Iris pigment epithelial cell (primary cell): ENCODE measurements at places on chromosomes 5 and 9.
A peak's percentile ranks its signal among the peaks of the same experiment; 100 is the strongest.

- DNase-seq: no peak
Measured at GRCh38 chr5:38473008-38473407, 83.4 kb downstream of the LIFR start.

- DNase-seq: no peak
Measured at GRCh38 chr9:87271696-87272477, 225.8 kb upstream of the DAPK1 start.

DNA sequence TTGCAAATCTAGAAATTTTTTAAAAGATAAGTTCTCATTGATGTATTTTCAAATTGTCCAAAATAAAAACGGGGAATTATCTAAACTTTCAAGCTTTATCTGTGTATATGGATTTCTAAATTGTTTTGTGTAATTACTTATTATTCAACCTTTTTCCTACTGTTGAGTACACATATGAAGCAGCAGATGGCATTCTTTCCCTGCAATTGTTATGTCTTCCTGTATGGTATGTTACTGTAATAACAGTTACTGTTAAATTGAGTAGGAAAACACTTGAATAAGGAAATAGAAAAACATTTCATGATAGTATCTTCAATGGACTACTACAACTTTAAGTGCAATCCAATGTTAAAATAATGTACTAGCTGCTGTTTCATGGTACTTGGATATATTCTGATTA is 124.8 kb downstream of the RANBP17 start:
- peak; percentile 20 for DNase-seq

- DNase-seq: no peak
Measured at GRCh38 chr9:33300546-33300945, 10.2 kb downstream of the NFX1 start.

- DNase-seq: peak; percentile 41
Measured at GRCh38 chr9:38683336-38683735, 36.6 kb downstream of the FAM240B start.

DNA sequence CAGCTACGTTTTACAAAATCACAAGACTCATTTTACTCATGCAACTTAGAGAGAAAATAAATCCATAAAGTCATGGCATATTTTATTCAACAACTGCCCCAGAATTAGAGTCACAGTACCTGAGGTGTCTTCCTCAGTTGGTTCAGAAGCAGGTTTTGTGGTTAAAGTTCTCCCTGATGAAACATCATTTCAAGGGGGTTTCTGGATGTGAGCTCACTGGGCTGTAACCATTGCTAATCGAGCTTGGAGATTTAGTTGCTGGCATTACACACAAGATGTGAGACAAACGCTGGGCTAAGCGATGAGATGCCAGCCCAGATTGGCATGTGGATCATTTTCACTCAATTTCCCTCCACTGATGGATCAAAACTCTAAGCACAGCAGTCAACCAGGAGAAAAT is 131.3 kb downstream of the PRELID2 start:
- DNase-seq: no peak

- DNase-seq: peak; percentile 91
Measured at GRCh38 chr5:55534436-55535198, at the start of gene PLPP1. PLPP1 (minus strand) TSS chr5:55534964; CDS start chr5:55534629, 335 bp downstream.

- no peak for DNase-seq
Measured at GRCh38 chr5:132474131-132474723, 16.3 kb downstream of the IRF1 start.

DNA sequence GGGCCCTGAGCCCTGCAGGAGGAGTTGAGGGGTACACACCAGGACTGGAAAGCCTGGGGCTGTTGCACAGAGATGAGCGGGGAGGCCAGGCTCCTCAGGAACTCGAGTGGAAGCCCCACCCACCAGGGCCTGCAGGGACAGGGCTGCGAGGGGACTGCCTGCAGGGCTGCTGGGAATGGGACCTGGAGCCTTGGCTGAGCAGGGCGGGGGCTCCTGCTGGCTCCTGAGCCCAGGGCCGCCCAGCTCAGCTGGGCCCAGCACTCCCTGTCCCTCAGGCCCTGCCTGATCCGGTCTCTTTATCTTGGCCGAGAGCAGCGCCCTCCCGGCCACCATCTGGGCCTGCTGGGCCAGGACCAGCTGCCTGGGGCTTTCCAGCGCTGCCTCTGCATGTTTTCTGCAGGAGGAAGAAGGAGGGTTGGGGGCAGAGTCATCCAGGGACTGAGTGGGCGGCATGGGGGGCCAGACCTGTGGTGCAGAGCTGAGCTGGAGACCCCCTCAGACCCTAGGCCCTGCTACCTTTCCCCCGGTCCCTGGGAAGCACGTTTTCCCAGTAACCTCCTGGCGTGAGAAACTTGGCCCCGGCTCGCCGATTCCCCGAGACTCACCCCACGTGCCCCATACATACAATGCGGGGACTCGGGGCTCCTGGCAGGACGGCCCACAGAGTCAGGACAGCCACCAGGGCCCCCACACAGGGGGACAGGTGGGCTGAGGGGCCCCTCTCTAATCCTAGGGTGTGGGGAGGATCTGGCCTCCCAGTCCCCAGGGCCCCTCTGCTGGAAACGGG is 9.4 kb downstream of the LCN12 start:
- no peak for DNase-seq

DNA sequence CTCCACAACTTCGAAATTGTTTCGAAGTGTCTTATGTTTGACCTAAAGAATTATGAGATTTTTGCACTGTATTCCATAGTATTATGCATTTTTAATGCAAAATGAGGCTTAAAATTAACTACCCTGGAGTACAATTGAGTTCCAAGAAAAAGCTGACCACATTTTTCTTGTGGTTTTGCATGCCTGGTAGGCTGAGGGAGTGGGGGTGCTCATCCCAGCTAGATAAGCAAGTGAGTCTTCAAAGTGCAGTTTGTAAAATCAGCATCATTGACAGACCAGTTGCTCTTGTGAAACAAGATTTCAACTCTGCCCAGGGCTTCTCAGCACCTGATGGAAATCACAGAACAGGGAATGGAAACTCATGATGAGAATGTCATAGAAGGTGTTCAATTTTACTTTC is 17.0 kb upstream of the NDUFS4 start:
- peak; percentile 61 for DNase-seq

DNA sequence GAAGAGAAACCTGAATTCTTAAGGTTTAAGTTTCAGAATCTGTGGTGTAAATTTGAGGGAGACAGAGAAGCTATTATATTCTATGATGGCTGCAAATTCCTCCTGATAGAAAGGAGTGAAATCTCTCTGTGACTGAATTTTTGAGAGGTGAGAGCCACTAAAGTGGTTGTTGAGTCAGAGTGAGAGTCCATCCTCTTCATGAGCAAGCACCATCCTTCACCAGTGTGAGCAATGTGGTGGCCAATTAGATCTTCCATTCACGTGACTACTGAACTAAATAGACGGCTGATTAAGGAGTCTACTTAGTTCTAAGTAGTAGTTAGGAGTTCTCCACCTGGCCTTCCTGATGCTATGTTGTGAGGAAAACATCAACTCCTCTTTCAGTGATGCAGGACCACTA is 147.8 kb upstream of the CCNH start:
- DNase-seq: no peak

DNA sequence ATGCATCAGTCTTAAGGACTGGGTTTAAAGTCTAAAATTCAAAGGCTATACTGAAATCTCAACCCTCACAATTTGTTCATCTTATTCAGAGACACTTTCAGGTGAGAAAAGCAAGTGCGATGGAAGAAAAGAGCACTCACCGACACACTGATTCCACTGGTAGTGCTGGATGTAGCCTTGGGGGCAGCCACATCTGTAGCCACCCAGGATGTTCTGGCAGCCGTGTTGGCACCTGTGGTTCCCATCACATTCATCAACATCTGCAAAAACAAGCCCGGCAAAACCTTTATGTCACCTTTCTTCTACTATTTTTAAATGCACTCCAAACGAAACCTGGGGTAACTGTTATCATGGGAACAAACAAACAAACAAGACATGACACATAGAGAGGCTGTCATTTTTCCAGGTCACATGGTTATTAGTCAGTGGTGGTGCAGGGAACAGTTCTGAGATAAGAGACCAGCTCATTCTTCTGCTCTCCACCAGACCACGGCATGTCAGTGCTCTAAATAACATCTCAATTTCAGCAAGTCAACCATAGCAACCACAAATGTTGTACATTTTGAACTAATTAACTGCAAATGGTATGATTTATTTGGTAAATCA is 188.4 kb downstream of the SLC12A2 start:
- DNase-seq: peak; percentile 90

GRCh38 chr5:167937635-167937998 is 353.8 kb upstream of the WWC1 start:
- DNase-seq: no peak

DNA sequence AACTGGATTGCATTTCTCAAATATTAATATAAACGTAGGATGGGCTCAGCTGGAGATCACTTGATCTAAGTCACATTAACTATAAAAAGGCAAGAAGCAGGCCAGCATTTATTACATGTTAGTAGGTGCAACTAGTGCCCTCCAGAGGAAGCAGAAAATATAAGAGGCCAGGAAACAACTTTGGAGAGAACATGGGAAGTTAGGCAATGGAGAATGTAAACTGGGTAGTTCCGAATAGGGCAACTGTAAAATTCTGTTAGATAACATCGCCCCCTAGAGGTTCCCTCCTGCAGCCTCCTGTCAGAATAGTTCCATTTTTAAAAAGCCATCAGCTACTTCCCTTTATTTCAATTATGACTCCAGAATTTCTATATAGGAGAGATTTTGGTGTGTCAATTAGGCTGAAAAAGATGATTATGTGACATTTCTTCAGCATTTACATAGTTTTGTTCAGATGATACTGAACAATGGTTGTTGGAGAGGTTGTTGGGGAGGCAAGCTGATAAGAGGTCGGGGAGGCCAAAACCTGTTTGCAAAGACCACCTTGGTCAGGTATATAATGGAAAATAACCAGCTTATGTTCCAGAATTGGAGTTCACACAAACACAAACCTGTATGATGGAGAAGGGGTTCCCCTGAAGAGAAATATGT is 22.4 kb downstream of the CCL28 start:
- peak; percentile 92 for DNase-seq

- DNase-seq: no peak
Measured at GRCh38 chr5:180010636-180011035, 60.9 kb downstream of the RNF130 start.

DNA sequence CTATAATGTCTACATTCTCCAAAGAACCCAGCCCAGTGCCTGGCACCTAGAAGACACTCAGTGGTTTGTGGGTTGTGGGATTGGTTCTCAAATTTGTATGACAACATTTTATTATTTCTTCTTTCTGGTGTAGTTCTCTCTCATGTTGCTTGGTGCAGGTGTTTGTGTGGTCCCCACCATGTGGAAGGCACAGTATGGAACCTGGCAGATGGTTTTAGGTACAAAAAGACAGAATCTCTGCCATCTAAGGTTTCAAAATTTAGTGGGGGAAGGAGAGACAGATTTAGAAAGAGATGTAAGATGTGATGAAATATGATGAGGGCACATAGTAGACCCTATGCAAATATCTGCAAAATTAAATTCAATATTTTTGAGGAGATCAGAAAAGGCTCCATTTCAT is 323.8 kb downstream of the CDK5RAP2 start:
- no peak for DNase-seq

GRCh38 chr5:171975262-171975876 is 31.1 kb downstream of the FBXW11 start:
- peak; percentile 77 for DNase-seq

- no peak for DNase-seq
Measured at GRCh38 chr9:134908524-134909309, 9.0 kb downstream of the FCN1 start.
